ENCODE measurements at places on chromosomes 13 and 19.

DNA sequence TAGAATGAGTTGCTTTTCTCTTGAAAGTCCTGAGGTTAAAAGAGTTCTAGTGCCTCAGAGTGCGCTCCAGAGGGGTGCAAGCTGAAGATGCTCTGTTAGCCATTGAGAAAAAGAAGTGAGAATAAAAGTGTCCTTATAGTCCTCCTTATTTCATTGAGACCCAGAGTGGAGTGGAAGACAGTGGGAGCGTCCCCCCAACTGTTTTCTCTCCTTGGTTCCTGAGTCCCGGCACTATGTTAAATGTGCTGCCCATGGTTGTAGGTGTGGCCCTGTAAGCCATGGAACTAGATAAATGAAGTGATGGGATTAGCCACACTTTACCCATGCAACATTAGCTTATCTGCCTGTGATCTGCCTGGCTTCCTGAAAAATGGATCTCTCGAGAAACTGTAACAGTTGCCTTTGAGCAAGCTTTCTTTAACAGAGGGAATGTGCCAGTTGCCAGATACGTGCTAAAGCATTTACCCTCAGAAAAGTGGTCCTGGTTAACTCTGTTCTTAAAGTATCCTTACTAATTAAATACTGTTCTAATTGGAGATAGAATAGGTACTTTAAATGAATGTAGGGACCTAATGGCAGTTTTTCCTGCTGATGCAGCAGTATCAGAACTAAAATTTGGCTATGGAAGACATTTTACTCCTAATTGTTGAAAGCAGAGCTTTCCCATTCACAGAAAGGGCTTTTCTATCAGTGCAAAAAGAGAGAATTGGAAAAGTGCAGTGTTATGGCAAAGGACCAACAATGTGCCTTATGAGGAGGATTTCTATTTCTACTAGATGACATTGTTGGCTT, 21.4 kb upstream of the PSG9 start:
- no peak for DNase-seq

GRCh38 chr19:45981350-45981749, 7.7 kb upstream of the NOVA2 start:
- no peak for DNase-seq

- no peak for DNase-seq
Measured at GRCh38 chr13:61988810-61989209, 573.2 kb upstream of the PCDH20 start.

DNA sequence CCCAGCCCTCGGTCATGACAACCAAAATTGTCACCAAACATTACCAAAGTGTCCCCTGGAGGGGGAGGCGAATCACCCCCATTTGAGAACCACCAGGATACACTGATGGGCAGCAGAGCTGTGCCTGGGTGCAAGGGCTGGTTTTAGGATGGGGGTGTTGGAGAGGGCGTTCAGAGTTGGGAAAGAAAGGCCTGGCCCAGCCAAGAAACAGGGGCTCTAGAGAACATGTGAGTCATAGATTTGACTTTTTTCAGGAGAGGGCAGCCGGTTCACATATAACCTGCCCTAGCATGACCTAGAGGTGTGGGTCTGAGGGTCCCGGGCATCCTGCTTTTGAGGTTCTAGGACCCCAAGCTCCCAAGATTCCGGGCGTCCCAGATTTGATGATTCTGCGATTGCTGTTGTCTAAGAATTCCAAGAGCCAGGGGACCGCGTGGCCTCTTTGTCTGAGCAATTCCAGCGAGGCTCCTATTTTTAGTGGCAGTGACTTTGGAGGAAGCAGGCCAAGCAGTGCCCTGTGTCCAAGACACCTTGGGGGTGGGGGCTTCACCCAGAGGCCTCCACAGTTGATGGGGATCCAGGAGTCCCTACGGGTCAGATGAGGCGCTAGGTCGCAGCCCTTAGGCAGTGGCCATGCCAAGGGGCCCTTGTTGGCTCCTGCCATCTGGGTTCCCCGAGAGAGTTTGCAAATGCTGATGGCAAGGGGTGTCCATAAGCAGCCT, 5.1 kb downstream of the WIZ start:
- no peak for DNase-seq

- no peak for DNase-seq
Measured at GRCh38 chr13:41765020-41765419, 195.9 kb downstream of the VWA8 start.

- no peak for DNase-seq
Measured at GRCh38 chr19:50434525-50434924, 1.8 kb downstream of the MYBPC2 start.

GRCh38 chr13:59651479-59651878, 512.2 kb downstream of the DIAPH3 start:
- DNase-seq, result no peak

DNA sequence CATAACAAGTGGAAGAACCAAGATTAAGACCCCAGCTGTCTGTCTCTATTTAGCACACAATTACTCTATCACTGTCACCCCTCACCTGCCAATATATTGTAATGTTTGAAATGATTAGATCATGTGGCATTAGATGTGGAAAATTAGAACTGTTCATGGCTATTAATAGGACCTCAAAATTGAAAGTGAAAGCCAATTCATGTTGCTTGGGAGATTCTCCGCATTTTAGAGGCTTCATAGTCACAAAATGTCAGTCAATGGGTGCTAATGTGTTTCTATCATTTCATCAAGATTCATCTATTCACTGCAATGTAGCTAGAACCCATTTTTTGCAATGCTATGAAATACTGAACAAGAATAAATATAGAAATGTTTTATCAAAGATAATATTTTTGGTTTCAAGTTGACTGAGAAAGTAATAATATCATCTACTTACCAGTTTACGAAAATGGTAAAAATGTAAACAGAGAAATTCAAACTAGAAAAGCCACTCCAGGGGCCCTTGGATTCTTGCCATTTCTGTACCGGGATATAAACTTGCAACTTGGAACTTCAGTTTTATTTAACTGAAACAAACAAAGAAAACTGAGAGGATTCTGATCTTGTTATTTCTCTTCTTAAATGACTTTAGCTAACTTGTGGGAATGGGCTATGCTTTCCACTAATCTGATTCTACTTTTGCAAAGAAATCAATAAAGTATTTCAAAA, 388.6 kb downstream of the DCT start:
- no peak for DNase-seq

DNA sequence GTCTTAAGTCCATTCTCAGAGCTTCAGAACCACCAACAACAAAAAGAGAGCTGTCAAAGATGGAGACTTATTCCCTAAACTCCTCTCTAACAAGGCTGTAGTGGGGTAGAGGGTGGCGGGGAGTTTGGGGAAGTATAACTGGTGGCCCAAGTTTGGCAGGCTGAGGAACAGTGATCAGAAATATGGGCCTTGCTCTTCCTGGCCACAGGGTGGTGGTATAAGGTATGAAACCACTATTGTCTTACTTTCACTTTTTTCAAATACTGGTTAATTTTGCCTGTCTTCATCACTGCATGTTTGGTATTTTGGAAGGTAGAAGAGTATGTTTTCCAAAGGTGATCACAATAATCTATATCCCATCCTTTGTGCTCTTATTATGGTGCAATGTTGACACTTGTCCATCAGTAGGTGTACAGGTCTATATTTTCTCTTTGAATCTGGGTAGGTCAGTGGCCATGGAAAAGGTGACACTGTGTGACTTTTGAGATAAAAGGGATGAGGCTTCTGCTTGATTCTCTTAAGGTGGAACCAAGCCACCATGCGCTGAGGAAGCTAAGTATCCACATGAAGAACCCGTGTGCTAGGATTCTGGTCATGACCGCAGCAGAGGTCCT, 23.2 kb upstream of the GPC5 start:
- no peak for DNase-seq

GRCh38 chr19:17718550-17718946, 732 bp upstream of the MAP1S start:
- no peak for DNase-seq

DNA sequence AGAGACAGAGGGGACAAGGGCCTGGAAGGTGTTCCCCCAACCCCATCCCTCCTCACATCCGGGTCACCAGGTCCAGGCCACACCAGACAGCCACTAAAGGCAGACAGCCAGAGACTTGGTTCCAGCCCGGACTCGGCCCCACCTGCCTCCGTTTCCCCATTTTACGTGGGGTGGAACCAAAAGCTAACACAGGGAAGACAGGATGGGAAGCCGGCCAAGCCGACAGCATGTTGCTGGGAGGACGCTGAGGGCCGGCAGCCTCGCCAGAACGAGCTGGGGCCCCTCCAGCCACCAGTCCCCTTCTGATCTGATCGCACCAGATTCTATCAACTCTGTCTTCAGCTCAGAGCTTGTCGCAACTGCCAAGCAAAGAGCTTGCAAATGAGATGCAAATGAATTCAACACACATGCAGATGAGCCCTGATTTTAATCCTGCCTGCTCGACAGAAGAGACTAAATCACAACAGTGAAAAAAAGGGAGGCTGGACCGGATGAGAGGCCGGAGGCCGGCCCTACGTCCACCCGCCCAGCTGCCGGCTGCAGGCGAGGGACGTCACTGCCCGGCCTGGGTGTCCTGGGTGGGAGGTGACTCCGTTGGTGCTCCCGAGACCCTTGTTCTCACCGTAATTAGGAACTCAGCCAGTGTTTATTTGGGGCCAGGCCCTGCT, 17.5 kb upstream of the SHC2 start:
- DNase-seq, result no peak

DNA sequence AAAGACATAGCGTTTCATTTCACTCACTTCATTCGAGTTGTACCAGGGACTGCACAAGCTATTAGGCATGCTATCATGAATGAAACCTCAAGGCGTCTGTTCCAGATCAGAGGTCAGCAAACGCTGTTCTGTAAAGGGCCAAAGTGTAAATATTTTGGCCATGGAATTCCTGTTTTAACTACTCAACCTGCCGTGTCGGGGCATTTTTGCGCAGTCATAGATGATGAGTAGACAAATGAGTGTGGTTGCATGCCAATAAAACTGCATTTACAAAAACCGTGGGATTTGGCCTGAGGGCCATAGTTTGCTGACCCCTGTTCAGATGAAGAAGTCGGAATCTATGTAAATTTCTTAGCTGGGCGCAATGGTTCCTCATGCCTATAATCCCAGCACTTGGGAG, 6.5 kb downstream of the INSR start:
- DNase-seq, result no peak
